ENCODE measurements at places on chromosomes 16 and 17.
A peak's percentile ranks its signal among the peaks of the same experiment; 100 is the strongest.

- no peak for DNase-seq
Measured at GRCh38 chr17:50899005-50899460, 32.9 kb upstream of the TOB1 start.

DNA sequence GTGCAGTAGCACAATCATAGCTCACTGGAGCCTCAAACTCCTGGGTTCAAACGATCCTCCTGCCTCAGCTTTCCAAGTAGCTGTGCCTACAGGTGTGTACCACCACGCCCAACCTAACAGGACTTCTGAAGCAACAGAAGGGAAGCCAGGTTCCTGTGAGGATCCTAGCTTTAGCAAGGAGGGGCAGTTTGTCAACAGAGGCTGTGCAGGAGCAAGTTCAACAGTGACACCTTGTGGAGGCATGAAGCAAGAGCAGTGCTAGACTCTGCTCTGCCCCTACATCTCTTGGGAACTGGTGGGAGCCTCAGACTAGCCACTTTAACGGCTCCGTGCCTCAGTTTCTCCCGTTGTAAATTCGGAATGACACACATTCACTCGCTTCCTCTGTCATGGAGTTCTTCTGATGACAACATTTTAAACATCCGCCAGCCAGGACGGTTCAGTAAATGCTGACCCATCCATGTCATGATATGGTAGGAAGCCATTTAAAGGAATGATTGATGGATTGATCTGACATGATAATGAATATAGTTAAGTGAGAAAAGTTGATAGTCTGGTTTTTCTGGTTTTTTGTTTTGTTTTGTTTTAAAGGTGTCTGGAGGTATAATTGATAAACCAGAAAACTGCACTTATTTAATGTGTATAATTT lies 218.7 kb downstream of the MRTFB start:
- DNase-seq = peak; percentile 8

DNA sequence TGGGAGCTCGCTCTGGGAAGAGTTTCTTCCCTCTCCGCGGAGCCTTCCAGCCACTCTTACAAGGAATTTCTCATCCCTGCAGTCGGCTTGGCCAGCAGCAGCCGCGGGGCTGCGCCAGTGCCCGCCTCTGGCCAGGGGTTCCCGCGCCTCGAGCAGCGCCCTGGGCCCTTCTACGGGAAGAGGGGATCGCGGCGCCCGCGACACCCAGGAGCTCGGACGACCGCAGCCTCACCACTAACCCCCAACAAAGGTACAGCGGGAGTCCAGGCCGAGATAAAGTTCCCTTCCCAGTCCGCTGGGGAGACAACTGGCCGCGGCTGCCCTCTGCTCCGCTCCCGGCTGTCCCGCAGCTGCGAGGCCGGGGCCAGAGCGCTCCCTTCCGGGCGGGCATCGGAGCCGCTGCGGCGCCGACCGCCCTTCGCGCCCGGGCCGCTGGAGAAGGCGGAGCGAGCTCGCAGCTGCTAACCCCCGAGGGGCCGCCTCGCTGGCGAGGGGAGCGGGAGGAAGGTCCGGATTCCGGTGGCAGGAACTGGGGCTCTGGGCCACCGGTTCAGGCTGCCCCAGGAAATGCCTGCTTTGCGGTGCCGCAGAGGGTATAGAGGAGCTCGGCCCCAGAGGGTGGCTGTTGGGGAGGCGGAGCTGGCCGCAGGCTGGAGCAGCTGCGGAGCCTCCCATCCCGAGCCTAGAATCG lies 3.6 kb upstream of the HS3ST3B1 start:
- DNase-seq = no peak

DNA sequence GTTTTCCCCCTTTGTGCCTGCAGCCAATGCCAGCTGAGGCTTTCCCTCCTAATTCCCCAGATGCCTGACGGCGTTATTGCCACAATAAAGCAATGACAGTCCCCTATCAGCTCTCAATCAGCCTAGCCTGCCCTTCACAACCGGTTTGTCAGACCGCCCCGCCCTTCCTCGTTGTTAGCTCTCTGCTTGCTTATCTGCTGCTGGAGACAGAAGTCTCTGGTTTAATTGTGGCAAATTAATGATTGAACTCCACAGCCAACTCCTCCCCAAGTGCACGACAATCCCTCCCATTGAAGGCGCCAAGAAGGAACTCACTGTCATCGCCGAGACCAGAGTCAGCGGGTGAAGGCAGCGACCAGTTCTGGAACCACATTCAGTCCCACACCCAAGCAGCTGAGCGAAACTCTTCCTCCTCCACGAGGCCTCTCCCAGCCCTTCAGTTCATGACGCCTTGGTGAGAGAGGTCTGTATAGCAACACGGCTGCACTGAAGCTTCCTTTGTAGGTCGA lies 474.4 kb downstream of the SLC39A11 start:
- DNase-seq = no peak

- peak; percentile 89 for DNase-seq
Measured at GRCh38 chr16:53922807-53923571, 219.0 kb downstream of the FTO start.

- DNase-seq = no peak
Measured at GRCh38 chr17:78072961-78073360, 55.6 kb downstream of the TMC6 start.

DNA sequence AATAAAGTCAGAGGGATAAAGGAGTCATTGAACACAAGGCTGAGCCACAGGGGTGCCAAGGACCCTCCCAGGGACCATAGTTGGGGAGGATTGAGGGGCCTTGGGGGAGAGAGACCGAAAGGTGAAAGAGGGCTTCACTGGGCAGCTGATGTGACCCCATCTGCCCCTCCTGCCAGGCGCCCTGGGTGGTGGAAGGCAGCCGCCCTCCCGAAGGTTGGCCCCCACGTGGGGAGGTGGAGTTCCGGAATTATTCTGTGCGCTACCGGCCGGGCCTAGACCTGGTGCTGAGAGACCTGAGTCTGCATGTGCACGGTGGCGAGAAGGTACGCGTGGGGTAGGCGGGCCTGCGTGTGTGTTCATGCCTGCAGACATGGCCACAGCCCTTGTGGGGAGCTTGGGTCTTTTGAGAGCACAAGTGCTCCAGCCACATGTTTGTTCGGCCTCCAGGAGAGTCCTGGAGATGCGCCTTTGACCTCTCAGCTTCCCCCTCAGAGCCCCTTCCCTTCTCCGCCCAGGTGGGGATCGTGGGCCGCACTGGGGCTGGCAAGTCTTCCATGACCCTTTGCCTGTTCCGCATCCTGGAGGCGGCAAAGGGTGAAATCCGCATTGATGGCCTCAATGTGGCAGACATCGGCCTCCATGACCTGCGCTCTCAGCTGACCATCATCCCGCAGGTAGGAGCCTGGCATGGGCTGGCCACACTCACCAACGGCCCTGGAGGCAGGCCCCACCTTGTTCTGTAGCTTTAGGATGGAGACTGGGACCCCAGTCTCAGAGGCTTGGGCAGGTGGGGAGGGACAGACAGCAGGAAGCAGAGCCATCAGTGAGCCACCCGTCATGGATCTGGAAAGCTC lies 24.1 kb downstream of the ANKRD40 start:
- no peak for DNase-seq

- no peak for DNase-seq
Measured at GRCh38 chr17:47120521-47121095, 68.5 kb downstream of the CDC27 start.

- DNase-seq = no peak
Measured at GRCh38 chr17:67492824-67493517, 115.9 kb downstream of the PITPNC1 start.

- no peak for DNase-seq
Measured at GRCh38 chr17:45871718-45872117, 22.6 kb upstream of the MAPT start.

- DNase-seq = peak; percentile 11
Measured at GRCh38 chr17:73639932-73640331, 4.3 kb downstream of the SDK2 start.

GRCh38 chr17:9811086-9811485 lies 10.8 kb downstream of the GSG1L2 start:
- DNase-seq = no peak

DNA sequence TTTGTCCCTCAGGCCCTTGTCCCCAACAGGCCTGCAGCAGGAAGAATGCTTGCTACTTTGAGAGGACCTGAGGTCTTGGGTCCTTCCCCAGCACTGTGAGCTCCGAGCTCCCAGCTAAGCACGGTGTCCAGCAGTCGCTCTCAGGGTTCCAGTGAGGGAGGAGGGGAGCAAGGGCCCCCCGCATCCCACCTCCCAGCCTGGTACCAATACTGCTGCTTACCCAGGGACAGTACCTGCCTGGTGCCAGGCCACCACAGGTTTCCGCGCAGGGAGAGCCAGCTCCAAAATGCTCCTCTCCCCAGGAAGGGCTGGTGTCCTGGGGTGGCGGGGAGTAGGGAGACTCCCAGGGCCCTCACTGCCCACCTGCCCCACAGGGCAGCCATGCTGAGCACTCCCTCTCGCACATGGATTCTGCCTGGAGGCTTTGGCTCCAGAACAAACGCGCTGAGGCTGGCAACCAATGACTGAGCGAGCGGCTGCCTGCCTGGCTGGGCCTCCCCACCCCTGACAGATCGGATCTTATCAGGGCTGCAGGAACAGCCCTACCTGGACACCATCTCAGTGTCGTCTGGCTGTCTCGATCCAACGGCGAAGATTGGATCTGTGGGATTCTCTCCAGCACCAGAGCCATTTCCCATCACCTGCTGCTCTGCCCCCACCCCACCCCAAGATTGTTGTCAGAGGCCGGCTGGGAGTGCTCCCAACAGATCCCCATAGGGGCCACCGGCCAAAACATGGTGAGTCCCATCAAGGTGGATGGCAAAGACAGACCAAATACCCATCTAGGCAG lies 2.4 kb downstream of the DOK4 start:
- no peak for DNase-seq

- DNase-seq = no peak
Measured at GRCh38 chr17:52383493-52384100, 225.1 kb upstream of the CA10 start.

DNA sequence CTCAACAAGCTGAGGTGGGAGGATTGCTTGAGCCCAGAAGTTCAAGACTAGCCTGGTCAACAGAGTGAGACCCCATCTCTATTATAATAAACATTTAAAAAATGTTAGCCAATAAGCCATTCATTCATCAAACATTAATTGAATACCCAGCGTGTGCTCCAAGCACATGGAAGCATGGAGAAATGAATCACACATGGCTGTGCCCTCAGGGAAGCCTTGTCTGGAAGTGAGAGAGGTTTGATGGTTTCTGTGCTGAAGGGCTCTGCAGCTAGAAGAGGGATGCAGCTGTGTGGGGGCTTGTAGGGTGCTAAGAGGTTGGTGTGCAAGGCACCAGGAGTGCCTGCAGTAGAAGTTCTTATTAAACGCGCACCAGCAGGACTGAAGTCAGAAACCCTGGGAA lies 11.2 kb downstream of the CYB5D2 start:
- no peak for DNase-seq

- no peak for DNase-seq
Measured at GRCh38 chr17:42286411-42287221, 1.7 kb upstream of the STAT5A start.

- peak; percentile 22 for DNase-seq
Measured at GRCh38 chr17:45018848-45019711, 32.4 kb downstream of the DCAKD start.

DNA sequence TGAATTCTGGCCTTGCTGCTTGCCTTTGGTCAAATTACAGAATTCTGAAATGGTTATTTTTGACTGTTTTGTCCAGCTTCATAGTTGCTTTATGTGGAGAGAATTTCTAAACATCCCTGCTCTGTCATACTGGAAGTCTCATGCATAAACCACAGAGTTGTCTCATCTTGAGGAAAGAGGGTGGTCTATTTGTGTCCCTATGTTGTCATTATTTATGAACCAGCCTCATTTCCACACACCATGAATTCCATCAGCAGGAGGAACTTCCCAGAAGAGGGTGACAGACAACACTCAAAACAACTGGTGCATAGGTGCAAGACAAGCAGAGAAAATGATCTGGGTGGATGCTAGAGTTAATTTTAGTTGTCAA lies 525.8 kb upstream of the GOT2 start:
- DNase-seq = no peak

- no peak for DNase-seq
Measured at GRCh38 chr17:6061290-6061689, 8.9 kb upstream of the WSCD1 start.

DNA sequence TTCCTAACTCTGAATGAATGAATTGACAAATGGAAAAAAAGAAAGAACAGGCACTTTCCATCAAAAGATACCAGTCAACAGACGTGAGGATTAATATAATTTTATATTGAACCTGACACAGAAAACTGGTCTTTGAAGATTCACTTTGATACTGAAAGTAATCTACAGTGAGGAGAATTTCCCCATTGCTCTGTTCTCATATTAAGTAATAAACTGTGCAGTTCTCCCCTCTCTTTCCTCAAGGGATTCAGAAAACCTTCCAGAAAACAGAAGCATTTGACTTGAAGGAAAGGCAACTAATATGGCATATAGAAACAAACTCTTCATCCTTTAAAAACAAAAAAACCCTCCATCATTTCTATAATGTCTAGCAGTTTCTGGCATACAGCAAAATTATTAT lies 2.2 kb downstream of the TEX2 start:
- no peak for DNase-seq

DNA sequence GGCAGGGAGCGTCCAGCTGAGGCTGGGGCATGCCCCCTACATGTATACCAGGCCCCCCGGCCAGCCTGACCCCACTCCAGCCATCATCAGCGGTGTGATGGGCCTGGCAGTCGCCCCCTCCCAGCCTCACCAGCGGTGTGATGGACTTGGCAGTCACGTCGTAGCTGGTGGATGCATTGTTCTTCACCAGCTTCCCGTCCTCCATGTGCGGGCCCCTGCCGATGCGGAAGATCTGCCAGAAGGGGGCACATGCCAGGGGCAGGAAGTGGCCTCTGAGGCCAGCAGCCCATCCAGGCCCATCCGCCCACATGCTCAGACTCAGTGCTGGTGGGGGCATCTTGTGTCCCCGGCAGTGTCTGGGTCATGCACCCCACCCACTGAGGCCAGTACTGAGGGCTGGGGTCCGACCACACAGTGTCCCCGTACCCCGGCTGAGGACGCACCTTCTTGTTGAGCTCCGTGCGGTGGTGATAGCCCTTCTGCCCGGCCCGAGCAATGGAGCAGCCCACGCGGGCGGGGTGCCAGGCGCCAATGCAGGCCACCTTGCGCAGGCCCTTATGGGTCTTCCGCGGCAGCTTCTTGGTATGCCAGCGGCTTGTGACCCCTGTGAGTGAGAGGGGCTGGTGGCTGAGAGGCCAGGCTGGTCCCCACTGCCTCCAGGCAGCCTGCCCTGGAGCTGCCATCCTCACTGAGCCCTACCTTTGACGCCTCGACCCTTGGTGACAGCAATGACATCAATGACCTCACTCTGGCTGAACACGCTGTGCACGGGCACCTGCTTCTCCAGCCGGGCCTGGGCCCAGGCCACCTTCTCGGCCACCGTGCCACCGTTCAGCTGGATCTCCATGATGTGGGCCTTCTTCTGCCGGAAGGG lies 3.7 kb upstream of the MSRB1 start:
- DNase-seq = no peak

GRCh38 chr16:35750157-35750689 lies 2290.8 kb downstream of the TP53TG3F start:
- DNase-seq = no peak

GRCh38 chr16:84937196-84938005 lies 73.9 kb downstream of the ZDHHC7 start:
- no peak for DNase-seq

DNA sequence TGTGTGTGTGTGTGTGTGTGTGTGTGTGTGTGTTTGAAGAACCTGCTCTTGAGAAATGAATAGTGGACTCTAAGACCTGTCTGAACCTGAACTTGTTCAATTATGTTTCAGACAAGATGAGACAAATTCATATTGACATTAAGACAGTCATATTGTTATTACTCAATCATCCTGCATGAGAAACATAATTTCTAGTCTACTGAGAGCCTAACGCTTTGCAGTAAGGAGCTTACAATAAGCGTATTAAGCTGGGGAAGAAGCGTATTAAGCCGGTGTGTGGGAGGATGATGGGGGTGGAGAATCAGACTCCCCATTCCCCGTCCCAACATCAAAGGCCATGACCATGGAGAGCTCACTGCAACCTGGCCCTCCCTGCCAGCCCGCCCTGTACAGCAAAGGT lies 22.4 kb upstream of the MNT start:
- DNase-seq = peak; percentile 55
